ENCODE measurements at places on chromosomes 4 and X. TPM values are rescaled to one million over a fixed set of nuclear protein-coding genes. Genes with fewer than 3 reads are reported as not detected.

DGKK gene
- not detected for total RNA-seq

PCDH10 gene
- total RNA-seq = not detected

RBM3 gene
- 380 TPM for total RNA-seq

TCEAL6 gene
- not detected for total RNA-seq

F8A3 gene
- total RNA-seq = 19.0 TPM

FGA gene
- total RNA-seq = not detected

TMSB15A gene
- not detected for total RNA-seq

CDKL2 gene
- 0.67 TPM for total RNA-seq

Measured in T-helper 17 cell (primary cell).